Germinal center (tissue), 1 donor: ENCODE measurements at places on chromosomes 12 and 14.

DNA sequence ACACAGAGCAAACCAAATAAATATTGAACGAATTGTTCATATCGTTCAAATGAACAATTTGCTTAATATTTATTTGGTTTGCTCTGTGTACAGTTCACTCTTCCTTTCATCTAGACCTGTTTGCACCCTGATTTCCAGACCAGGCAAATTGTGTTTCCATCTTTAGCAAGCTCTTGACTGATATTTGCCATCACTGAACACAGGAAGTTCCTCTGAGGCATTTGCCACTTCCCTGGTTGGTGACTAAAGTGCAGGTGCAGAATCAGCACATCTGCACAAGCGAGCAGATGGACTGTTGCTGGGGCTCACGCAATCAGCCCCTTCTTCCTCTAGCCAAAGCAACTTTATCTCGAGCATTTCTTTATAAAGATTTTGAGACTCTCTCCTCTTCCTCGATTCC is 112.9 kb downstream of the DAAM1 start:
- peak; percentile 77 for DNase-seq

GRCh38 chr12:88093573-88093972 is 48.3 kb downstream of the CEP290 start:
- no peak for DNase-seq

GRCh38 chr12:95633049-95633731 is 81.9 kb upstream of the USP44 start:
- DNase-seq, result no peak

- DNase-seq, result no peak
Observed at GRCh38 chr12:121255433-121255832, 41.1 kb downstream of the CAMKK2 start.

DNA sequence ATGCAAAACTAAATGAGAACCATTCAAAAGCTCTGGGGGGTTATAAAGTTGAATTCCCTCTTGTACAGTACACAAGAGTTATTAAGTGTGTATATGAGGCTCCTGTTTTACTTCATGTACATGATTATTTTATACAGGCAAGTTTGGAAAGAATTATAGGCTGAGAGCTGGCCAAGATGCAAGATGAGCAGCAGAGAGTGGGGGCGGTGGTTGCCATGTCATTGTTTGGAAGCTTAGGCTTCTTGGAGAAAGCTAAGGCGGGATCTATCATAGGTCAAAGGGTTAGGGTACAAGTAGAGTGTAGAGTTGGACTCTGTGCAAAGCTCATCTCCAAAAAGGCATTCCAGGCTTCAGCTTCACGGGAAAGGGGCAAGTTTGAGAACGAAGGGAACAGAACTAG is 297.1 kb upstream of the TBX3 start:
- no peak for DNase-seq

DNA sequence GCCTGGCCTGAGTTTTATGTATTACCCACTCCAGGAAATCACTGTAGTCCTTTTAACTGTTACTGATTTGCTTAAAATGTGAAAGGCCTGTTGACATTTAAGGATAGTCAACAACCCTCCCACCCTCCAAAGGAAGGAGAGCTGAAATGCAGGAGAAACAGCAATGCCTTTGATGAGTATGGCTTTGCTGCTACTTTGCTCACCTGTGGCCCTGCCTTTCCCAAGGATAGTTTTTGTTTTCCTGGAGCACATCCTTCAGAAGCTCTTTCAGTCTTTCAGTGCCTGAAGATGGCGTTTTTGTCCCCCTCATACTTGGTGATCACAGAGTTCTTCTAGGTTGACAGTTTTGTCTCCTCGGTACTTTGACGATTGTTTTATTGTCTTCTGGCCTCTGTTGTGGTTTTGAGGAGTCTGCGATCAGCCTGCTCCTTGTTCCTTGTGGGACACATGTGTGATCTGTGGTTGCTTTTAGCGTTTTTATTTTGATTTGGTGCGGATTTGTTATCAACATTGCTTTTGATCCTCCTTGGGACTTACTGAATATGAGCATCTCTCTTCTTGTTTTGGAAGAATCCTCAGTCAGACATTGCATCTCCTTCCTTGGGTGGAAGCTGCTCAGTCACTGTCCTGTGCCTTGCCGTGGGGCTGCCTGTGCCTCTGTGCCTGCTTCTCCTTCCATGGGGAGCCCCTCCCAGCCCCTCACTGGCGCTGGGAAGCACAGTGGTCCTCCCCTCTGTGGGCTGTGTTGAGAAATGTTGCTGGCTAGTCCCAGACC is 17.2 kb downstream of the PACS2 start:
- DNase-seq, result no peak

DNA sequence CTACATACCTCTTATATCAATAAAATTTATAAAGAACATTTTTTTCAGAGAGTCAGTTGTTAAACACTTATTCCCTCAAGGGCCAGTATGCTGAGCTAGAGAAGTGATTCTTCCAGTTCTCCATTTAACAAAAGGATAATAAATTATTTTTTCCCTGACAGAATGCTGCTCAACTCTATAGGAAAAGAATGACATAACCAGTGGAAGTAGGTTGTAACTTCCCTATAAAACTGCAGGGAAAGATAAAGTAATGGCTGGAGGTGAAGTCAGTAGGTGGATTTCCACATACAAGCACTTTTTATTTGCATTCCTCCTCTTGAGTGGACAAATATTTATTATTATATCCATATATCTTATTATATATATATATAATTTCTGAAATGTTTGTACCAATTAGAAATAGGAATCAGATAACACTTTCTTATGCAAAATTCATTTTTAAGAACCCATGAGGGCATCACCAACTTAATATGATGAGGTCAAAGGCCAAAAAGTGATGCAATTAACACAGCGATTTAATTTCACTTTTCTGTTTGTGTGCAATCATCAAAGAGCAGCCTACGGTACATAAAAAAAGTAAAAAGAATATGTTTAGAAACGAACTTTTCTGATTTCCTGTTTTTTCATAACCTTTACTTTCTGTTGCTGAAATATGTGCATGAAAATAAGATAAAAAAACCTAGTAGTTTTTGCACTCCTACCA is 175.3 kb downstream of the PRKD1 start:
- no peak for DNase-seq

- DNase-seq, result no peak
Observed at GRCh38 chr12:45322810-45323209, 106.9 kb downstream of the ANO6 start.

DNA sequence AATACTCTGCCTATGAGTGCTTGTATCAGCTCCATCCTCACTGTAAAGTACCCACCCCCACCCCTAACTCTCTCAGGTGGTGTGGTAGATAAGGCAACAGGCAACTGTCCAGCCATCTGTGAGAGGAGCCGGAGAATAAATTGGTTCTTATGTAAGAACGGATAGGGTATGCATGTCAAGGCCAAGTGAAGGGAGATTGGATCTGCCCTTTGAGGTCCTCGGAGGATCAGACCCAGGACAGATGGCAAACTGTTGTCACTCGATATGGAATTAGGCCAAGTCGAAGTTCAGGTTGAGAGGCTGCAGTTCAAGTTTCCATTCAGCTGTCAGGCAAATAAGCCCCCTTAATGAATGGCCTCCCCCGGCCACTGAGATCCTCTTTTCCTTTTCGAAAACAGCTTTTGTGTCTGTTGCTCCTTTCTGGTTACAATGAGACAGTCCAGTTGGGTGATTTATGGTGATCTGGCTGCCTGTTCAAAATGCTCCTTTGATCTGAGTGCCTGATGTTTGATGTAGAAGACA is 120.3 kb downstream of the VRK1 start:
- no peak for DNase-seq

GRCh38 chr14:104378698-104379113 is 200.9 kb upstream of the C14orf180 start:
- no peak for DNase-seq

GRCh38 chr12:2857021-2857431 is at the start of gene TEX52:
Gene TEX52, minus strand, starts transcription at chr12:2857039. Its CDS starts 13 bp downstream, at chr12:2857026.
- DNase-seq, result no peak

DNA sequence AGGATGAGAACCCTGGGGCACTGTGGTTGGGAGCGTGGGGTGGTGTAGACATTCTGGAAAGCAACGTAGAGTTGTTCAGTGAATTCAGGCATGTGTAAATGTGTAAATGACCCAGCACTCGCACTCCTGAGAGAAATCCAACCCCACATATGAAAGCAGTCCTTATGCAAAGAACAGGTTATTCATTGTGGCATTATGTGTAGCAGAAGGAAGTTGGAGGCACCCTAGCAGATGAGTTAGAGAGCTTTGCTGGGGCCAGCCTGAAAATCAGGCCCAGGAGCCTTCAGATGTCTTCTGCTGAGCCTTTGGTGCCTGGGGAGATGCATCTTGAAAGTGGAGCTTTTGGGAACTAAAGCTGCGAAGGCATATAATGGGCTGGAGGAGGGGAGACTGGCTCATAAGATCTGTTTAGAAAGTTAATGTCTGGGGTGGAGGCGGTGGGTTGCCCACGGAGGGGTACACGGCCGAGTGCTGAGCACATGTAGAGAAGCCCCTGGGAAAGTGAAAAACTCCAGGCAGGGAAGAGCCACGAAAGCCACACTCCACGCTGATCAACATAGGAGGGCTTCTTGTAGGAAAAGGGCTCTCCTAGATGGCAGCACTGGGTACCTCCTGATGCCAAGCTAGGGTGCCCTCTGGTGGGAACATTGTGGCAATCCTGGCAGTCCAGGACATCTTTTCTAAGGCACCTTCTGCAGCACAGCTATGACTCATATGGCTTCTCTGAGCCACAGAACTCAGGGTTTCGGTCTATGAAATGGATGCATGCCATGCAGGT is 6.0 kb upstream of the KRT83 start:
- peak; percentile 86 for DNase-seq

GRCh38 chr12:53775478-53776145 is 23.8 kb upstream of the CISTR start:
- no peak for DNase-seq

GRCh38 chr14:82113710-82114109 is 580.1 kb upstream of the SEL1L start:
- DNase-seq, result no peak

DNA sequence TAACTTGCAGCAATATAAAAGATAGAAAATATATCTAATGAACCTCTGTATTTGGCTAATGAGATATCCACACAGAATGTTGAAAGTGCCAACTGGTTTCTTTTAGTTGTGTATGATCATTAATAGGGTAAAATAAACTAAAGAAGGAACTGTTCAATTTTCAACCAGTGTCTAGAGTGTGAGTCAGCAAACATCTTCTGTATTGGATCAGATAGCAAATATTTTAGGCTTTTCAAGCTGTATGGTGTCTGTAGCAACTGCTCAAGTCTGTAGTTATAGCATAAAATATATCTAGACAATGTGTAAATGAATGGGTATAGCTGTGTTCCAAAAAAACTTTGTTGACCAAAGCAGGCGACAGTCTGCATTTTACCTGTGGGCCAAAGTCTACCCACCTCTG is 23.5 kb upstream of the NOVA1 start:
- DNase-seq, result no peak

GRCh38 chr12:85823436-85824180 is 12.6 kb downstream of the RASSF9 start:
- no peak for DNase-seq

- DNase-seq, result no peak
Observed at GRCh38 chr14:33504246-33505099, 446.4 kb downstream of the EGLN3 start.
